Stimulated activated CD4-positive, alpha-beta T cell treated with anti-CD3 and anti-CD28 coated beads, Interleukin-4, amount 100 ng/mL, for 24 hours (primary cell): ENCODE measurements at places on chromosomes 5 and 9.

DNA sequence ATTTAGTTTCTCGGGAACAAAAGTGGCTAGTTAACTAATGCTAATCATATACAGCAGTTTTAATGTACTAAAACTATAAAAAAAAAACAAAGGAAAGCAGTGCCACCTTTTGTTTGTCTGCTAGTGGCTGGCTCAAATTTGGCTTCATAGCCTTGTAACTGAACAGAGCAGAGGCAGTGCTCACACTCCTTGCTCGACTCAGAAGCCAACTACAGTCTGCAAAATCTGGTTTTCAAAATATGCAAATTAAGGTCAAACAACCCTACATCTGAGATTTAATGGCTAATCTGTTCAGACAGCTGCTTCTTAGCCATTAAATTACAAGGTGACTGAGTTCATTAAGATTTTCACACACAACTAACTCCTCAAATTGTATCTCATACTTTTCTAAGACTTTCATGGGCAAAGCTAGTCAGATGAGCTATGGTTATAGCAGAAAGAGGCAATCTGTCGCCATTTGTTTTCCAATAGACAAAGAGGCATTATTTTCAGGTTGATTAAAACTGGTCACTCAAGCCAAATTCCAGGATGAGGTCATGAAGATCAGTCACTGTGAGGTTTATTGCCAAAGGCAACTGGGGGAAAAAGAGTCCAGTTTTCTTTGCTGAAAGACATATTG lies 56.8 kb upstream of the EPB41L4A start:
- no peak for DNase-seq

GRCh38 chr5:133367071-133367786 lies 245.1 kb downstream of the FSTL4 start:
- DNase-seq = no peak

DNA sequence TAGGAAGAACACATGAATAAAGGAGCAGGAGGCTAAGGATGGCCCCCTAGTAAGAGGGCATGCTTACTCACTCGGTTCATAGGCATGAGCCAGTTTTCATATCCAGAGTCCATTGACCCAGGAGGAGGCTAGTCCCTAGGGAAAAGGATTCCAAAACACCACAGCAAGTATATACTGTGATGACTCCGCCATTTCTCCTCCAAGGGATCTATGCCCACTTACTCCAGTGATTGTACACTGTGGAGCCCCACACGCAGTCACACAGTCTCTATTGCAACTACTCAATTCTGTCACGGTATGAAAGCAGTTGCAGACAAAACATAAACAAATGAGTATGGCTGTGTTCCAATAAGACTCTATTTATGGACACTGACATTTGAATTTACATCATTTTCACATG lies 117.7 kb upstream of the ALDH1B1 start:
- no peak for DNase-seq

GRCh38 chr5:14414656-14415023 lies 167.0 kb upstream of the OTULINL start:
- DNase-seq = no peak

- no peak for DNase-seq
Observed at GRCh38 chr5:5781335-5781734, 358.9 kb downstream of the ICE1 start.

- no peak for DNase-seq
Observed at GRCh38 chr9:103025796-103026195, 30.7 kb downstream of the CYLC2 start.

GRCh38 chr5:125045646-125046045 lies 299.2 kb upstream of the ZNF608 start:
- no peak for DNase-seq

DNA sequence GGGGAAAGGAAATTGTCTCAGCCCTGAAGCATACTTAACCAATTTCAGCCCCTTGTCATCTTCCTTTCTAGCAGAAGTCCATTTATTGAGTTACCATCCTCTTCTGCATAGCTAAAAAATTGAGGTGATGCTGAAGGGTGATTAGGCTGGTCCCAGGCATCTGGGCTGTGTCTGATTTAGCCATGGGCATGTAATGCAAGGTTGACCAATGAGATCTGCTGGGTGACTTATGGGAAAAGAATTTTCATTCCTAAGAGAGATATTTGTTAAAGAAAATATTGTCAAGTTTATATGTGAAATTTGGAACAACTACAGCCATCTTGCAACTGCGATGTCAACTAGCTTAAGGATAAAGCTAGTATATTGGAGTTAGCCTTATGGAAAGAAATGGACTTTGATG lies 5.1 kb downstream of the ITGA2 start:
- no peak for DNase-seq

DNA sequence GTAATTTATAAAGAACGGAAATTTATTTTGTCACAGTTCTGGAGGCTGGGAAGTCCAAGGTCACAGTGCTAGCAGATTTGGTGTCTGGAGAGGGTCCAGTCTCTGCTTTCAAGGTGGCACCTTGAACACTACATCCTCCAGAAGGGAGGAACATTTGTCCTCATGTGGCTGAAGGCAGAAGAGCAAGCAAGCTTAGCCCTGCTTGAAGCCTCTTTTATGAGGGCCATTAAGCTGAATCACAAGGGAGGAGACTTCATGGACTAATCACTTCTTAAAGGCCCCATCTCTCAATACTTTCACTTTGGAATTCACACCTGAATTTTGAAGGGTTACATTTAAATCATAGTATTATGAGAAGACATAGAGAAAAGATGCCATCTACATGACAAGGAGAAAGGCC lies 215.4 kb upstream of the NFIL3 start:
- no peak for DNase-seq

DNA sequence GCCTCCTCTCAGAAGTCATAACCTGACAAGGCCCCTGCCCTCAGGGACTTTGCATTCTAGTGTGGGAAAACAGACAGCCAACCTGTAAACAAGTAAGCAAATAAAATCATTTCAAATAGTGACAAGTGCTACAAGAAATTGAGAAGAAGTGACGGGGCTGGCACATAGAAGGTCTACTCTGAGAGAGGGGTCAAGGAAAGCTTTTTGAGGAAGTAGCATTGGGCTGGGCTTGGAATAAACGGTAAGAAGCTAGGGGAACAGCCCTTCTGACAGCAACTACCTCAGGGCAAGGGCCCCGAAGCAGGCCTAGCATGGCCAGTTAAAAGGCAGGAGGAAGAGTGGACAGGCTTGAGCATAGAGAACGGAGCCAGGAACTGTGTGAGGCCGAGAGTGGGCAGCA lies 4.8 kb upstream of the SLC2A8 start:
- no peak for DNase-seq

DNA sequence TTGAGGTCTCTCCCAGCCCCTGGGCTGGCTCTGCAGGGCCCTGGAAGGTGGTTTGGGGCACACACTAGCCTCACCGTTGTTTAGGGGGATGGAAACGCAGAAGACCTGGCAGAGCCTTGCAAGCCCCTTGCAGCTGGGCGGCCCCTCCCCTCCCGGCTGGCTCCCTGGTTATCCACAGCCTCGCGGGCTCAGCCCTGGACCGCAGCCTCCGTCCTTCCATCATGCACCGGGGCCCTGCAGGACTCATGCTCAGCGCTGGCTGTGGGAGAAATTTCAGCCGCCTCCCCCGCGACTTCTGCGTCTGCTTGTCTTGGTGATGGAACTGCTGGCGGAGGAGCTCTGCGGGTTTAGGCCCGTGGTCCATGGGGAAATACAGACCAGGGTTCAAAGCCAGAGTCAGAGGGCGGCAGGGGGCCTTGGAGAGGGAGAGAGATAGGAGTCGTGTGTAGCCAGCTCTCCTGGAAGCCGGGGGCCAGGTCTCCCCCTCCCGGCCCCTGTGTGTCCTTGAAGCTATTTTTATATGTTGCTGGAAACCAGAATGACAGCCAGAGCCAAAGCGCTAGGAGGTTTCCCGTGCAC lies 75.8 kb upstream of the IER5L start:
- DNase-seq = no peak

GRCh38 chr5:113356487-113356886 lies 78.3 kb downstream of the TSSK1B start:
- no peak for DNase-seq

DNA sequence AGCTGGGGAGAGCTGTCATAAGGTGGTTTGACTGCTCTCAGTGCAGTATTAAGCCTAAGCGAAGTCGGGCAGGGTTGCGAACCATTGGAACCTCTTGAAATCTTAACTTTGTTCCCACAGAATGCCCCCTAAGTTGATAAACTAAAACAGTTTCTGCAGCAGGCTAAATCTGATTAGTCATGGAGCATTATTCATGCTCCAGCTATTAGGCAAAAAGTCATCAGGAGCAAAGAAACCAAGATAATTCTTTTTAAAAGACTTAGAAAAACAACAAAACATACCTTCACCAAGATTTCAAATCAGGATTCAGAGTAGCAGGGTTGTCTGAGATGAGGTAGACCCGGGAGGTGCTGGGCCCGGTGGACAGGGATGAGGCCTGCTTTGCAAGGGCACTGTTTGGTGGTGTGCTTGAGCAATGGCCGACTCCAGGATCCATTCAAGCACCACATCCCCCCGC lies 69.9 kb upstream of the PLPP1 start:
- DNase-seq = no peak

DNA sequence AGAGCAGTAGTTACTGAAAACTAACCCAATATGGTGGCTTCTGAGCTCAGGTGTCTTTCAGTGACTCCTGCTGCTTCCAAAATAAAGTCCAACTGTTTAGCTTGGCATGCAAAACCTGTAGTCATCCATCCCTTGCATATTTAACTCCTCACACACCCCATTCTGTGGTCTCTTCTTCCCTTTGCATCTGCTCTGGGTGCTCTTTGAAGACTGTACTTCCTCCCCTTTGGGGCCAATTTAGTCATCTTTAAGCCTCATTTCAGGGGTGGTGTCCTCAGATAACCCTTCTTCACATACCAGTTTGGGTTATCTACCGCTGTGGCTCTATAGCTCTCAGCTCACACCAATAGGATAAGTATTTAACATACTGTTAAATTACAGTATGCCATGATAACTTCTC lies 209.9 kb upstream of the DMRT1 start:
- no peak for DNase-seq

DNA sequence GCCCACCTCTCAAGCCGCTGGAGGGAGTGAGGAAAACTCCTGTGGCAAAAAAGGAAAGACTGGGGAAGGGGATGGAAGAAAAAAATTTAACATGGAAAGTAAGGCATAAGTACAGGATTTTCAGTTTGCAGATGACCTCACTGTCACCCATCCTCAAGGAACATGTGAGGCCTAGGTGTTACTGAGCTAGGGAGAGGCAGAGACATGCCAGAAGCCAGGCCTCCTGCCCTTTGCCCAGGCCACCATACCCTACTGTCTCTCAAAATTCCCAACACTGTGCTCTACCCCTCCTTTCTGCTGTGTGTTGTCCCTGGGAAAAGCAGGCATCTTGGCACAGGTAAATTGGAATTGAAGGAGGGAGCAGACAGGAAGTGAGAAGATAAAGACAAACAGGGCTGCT lies 4.4 kb upstream of the MGAT1 start:
- no peak for DNase-seq

GRCh38 chr9:16052757-16053530 lies 500.1 kb downstream of the CCDC171 start:
- DNase-seq = no peak

- no peak for DNase-seq
Observed at GRCh38 chr5:116009806-116010205, 22.5 kb upstream of the ARL14EPL start.

GRCh38 chr5:67187006-67187715 lies 9.4 kb downstream of the CD180 start:
- no peak for DNase-seq

GRCh38 chr5:122129306-122129705 lies at the start of gene ZNF474:
ZNF474 (plus strand) TSS chr5:122129546; CDS start chr5:122151991, 22,445 bp downstream.
- no peak for DNase-seq

DNA sequence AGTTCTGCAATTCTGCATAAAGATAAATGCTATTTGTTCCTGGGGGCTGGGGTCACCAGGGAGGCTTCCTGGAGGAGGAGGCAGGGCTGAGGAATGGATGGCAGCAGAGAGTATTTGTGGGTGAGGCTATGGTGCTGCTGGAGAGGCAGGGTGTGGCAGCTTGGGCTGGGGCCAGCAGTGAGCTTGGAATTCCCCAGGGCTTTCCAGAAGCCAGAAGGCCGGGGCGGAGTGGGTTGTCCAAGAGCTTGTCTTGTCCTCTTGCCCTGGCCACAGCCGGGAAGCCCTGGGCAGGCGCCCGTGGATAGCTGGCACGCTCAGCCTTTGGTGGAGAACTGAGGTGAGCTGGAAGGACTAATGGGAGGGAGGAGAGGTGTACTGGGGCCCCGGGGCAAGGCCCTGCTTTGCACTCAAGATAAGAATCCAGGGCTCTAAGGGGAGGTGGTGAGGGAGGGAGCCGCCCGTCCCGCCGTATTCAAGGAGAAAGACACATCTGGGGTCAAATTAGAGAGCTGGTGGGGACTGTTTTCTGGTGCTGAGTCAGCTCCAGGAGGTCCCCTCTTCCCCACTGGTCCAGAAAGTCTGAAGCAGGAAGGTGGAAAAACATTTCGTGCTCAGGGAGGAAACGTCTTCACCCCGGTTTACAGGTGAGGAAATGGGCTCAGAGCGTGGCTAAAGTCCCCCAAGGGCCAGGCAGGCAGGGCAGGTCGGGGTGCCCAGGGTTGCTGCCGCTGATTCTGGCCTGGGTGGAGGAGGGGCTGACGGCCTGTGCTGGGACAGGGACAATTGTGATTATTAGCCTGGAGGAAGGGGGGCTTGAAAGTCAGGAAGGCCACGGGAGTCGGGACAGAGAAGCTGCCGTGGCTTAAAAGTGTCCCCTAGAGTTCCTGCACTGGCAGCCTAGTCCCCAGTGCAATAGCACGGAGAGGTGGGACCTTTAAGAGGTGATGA lies 26.9 kb upstream of the CNOT6 start:
- no peak for DNase-seq

GRCh38 chr5:151107738-151108520 lies 27.1 kb upstream of the TNIP1 start:
- DNase-seq = no peak

GRCh38 chr5:37396352-37396751 lies 17.2 kb downstream of the WDR70 start:
- no peak for DNase-seq

DNA sequence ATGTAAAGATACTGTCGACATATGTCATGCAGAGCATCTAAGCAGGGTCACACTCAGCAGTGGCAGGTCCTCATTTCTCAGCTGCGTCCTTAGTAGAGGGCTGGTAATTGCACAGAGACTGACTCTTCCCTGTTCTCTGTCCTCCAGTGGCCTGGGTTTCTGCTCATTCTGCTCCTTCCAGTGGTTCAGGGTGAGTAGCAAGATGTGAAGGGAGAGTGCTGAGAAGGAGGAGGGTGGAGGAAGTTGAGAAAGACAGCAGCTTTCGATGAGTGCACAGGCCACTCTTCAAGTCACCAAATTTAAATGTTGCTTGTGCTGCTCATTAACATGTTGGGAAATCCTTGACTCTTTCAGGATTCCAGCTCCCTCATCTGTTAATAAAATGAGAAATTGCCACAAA lies 203.9 kb downstream of the FBXL7 start:
- no peak for DNase-seq

GRCh38 chr9:115930472-115930871 lies 223.1 kb upstream of the PAPPA start:
- no peak for DNase-seq

DNA sequence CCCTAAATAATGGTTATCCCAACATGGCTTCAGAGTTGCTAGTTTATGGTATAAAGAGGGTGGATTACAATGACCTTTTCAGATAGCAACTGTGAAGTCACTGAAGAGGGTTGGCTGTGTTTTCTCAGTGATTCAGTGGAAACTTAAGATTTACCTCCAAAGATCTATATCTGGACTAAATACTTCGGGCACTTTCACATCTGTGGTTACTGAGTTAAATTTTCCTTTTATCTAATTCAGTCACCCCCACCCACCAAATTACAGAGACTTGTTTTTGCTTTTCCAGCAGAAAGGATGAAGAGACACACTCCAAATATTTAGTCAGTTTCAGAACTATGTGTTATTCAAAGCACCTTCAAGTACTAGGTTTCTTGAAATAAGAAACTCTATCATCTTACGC lies 573.2 kb downstream of the CCDC171 start:
- DNase-seq = no peak
